ENCODE measurements at places on chromosomes 2 and 18. TPM values are rescaled to one million over a fixed set of nuclear protein-coding genes. Genes with fewer than 3 reads are reported as not detected.

DNA sequence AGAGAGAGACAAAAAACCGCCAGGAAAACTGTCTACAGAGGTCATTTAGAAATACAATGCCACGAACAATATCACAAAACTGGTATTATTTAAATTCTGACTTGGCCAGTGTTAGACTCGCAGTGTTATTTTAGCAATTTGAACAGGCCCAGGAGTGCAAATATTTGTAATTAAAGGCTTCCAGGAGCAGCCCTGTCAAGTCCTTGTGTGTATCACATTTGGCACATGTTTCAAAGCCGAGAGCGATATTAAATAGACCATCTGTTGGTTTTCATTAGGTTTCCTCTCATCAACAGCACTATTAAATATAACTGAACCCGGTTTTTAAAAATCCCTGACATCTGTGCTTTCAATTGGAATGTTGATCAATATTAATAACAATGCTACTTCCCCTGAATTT lies 656.9 kb downstream of the TSN start:
- H3K4me3 ChIP-seq, result no peak overlapping the region
- H3K27ac ChIP-seq, result no peak overlapping the region
- no peaks in the 10 kb centered on the region for H3K4me1 ChIP-seq
- DNase-seq, result no peak

- peaks cover 9% of the 10 kb centered on the region for H3K4me1 ChIP-seq
- no peak overlapping the region for H3K27ac ChIP-seq
- H3K27me3 ChIP-seq, result no peaks in the 10 kb centered on the region
- no peak for DNase-seq
These were observed 112.2 kb downstream of the ZFP36L2 start for GRCh38 chr2:43114210-43114609.

- no peak overlapping the region for H3K4me3 ChIP-seq
- no peaks in the 10 kb centered on the region for H3K4me1 ChIP-seq
- H3K27ac ChIP-seq, result peak overlapping the region; percentile 63
- no peaks in the 10 kb centered on the region for H3K27me3 ChIP-seq
These were observed 90.7 kb upstream of the CTDP1 start for GRCh38 chr18:79588636-79589481.

- no peaks in the 10 kb centered on the region for H3K27me3 ChIP-seq
- H3K36me3 ChIP-seq, result no peaks in the 10 kb centered on the region
- H3K4me1 ChIP-seq, result no peaks in the 10 kb centered on the region
These were observed 716.7 kb downstream of the DCDC2C start for GRCh38 chr2:4420032-4420431.

DNA sequence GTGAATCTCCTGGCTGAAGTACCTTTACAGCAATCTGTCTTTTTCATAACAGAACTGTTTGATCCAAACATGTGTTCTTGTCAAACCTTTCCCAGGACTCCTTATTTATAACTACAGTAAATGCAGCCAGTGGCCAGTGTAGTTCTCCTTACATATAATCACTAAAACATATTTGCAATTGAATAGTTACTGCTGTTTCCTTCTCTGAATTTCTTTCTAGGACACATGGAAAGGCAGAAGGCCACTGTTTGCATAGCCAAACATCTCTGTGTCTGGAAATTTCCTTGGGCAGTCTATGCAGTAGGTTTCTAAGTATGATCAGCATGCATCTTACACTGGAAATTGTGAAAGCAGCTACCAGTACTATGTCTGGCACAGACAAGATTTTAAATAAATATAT lies 57.4 kb upstream of the COL3A1 start:
- no peak overlapping the region for H3K4me3 ChIP-seq
- H3K4me1 ChIP-seq, result no peaks in the 10 kb centered on the region
- no peaks in the 10 kb centered on the region for H3K27me3 ChIP-seq
- H3K36me3 ChIP-seq, result no peaks in the 10 kb centered on the region
- no peak overlapping the region for H3K27ac ChIP-seq
- no peak for DNase-seq

DNA sequence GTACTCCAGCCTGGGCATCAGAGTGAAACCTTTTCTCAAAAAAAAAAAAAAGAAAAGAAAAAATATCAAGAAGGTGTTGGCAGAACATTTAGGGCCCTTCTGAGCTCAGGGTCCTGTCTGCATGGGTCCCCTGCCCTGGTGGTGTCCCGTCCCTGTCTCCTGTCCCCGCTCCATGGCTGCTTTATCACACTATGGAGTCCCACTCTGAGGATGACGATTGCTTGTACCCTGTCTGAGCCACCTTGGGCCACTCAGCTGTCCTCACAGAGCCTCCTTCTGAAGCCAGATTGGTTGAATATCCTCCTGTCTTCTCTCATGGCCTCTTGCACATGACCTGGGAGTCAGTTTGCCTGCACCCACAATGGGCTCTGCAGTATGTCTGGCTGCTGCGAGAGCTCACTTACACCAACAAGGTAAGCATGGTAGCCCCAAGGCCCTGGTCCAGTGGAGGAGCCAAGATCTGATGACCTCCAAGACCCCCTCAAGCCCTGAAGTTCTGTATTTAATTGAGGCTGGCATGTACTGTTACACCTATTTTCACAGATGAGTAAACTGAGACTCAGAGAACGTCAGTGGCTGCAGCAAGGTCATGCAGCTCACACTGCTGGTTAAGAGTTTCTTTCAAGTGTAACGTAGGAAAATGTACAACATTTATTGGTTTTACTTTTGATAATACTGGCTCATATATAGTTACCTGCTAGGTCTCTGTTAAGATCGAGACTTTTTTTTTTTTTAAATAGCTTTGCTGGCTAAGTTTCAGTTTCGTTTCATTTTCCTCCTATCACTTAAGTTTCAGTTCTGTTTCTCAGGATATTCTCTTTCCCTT lies 16.9 kb upstream of the ZCCHC2 start:
- H3K4me1 ChIP-seq, result no peaks in the 10 kb centered on the region
- no peaks in the 10 kb centered on the region for H3K27me3 ChIP-seq
- no peak for DNase-seq
- peak overlapping the region; percentile 75 for H3K27ac ChIP-seq
- peak overlapping the region; percentile 36 for H3K4me3 ChIP-seq

GRCh38 chr2:6694555-6694954 lies 171.2 kb downstream of the CMPK2 start:
- DNase-seq, result no peak
- H3K27me3 ChIP-seq, result no peaks in the 10 kb centered on the region
- H3K36me3 ChIP-seq, result no peaks in the 10 kb centered on the region
- no peak overlapping the region for H3K27ac ChIP-seq
- no peak overlapping the region for H3K4me3 ChIP-seq

- no peaks in the 10 kb centered on the region for H3K4me1 ChIP-seq
- no peak overlapping the region for H3K4me3 ChIP-seq
- no peak overlapping the region for H3K27ac ChIP-seq
- H3K36me3 ChIP-seq, result no peaks in the 10 kb centered on the region
- no peaks in the 10 kb centered on the region for H3K27me3 ChIP-seq
- DNase-seq, result no peak
These were observed 52.0 kb upstream of the LAMA1 start for GRCh38 chr18:7169601-7170000.

DNA sequence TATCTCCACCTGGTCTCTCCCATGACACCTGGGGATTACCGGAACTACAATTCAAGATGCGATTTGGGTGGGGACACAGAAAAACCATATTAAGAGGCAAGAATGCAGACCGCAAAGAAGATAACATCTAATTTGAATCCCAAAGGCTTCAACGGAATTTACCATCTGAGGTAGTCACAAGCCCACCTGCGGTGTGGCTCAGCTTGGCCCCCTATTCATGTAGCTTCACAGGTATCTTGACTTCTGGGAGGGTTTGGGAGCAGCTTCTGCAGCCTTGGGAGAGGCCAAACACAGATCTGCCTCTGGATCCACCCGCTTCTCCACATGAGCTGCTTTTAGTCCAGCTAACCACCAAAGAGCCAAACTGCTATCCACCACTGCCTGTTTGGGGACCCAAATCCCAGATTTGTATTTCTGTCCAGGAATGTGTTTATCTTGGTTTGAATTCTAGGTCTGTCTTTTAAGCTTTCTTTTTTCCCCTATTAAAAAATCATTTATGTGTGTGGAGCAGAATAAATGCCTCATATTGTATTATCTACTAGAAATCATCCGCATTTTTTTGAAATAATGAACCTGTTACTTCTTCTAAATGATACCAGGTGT lies 247.6 kb downstream of the DLGAP1 start:
- H3K27me3 ChIP-seq, result no peaks in the 10 kb centered on the region
- H3K4me1 ChIP-seq, result no peaks in the 10 kb centered on the region
- no peak for DNase-seq
- H3K4me3 ChIP-seq, result no peak overlapping the region
- no peak overlapping the region for H3K27ac ChIP-seq
- H3K36me3 ChIP-seq, result no peaks in the 10 kb centered on the region

DNA sequence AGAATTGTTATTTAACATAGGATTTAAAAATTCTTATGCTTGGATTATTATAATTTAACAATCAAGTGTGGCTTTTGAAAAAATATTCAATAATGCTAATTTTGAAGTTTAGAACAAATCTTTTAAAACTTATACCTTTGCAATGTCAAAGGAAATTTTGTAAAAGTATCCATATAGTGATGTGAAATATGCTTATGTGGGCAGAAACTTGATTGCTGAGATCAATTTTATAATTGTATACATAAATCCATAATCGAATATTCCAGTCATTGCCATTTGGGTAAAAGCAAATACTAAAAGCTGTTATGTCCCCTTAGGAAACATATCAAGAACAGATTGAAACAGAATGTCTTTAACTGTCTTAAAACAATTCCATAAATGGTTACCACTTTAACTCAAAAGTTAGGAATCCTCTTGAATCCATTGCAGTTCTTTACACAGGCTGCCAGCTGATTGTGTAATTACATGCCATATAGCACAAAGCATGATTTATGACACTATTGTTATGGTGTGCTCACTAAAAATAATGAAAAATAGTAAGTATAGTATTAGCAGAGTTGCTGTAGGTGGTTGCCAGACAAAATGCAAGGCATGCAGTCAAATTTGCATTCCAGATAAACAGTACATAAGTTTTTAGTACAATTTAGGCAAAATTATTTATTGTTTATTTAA lies 24.2 kb downstream of the PLCL1 start:
- no peak for DNase-seq
- H3K4me3 ChIP-seq, result no peak overlapping the region
- H3K36me3 ChIP-seq, result no peaks in the 10 kb centered on the region
- H3K27ac ChIP-seq, result no peak overlapping the region
- H3K4me1 ChIP-seq, result no peaks in the 10 kb centered on the region

- no peaks in the 10 kb centered on the region for H3K27me3 ChIP-seq
- peak; percentile 47 for DNase-seq
- H3K27ac ChIP-seq, result no peak overlapping the region
- peaks cover 5% of the 10 kb centered on the region for H3K4me1 ChIP-seq
- H3K36me3 ChIP-seq, result no peaks in the 10 kb centered on the region
These were observed 44.0 kb upstream of the RPL31 start for GRCh38 chr2:100957996-100958653.

DNA sequence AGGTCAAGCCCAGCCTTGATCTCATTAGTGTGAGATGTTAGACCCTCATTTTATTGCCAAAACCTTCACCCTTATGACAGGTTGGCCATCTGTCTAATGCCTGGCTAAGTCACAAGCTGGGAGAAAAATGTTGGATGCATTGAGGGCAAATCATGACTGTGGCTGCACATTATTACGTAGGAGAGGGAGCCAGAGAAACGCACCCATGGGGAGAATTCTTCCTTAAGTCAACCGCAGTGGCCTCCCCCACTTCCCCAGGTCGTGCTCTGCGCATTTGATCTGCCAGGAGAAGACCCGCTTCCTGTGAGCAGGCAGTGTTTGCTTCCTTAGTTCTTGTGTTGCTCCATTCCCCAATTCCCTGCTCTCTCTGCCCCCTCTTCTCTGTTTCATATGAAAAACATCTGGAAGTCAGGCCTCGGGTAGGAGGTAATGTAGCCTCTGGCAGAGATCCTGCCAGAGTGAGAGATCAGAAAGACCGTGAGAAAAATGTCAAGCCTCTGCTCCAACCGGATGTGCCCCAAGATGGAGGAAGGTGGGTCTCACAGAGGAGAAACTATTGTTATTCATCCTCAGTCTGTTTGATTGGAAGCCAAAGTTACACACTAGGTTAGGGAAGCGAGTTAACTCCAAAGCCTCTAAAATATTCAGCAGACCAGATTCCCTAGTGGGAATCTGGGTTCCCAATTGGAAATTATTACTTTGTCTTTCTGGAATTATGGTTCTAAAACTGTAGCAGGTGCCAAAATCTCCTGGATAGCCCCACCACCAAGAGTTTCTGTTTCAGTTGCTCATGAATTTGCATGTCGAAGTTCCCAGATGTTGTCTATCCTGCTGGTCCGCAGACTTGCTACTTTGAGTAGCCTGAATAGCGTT lies 144.3 kb upstream of the PELI1 start:
- H3K27me3 ChIP-seq, result no peaks in the 10 kb centered on the region
- no peak overlapping the region for H3K4me3 ChIP-seq
- peak; percentile 46 for DNase-seq
- H3K4me1 ChIP-seq, result peaks cover 7% of the 10 kb centered on the region

DNA sequence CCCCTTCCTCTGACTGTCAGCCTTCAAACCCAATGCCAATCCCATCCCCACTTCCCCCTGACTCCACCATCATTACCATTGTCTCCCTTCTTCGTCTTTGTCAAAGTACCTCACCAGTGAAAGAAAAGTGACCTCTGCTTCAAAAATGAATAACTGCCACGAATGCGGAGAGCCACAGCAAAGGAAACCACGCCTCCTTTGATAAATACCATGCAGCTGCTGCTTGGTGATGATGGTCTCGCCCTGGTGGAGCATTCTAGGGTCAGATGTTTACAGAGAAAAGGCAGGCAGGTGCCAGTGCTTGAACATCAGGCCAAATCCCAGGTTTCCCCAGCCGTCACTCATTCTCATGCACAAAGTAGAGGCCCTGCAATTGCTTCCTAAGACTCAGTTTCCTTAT lies 162.2 kb downstream of the BCL11A start:
- no peaks in the 10 kb centered on the region for H3K27me3 ChIP-seq
- no peaks in the 10 kb centered on the region for H3K4me1 ChIP-seq
- no peak overlapping the region for H3K27ac ChIP-seq
- no peaks in the 10 kb centered on the region for H3K36me3 ChIP-seq

GRCh38 chr2:161990741-161991140 lies 83.3 kb downstream of the DPP4 start:
- no peak for DNase-seq
- no peaks in the 10 kb centered on the region for H3K4me1 ChIP-seq
- H3K36me3 ChIP-seq, result no peaks in the 10 kb centered on the region
- H3K27me3 ChIP-seq, result no peaks in the 10 kb centered on the region

Gene MEP1B
- total RNA-seq, result not detected

Gene ADNP2
- total RNA-seq, result 8.7 TPM

Gene IL36G
- total RNA-seq, result not detected

Gene SEH1L
- 53.8 TPM for total RNA-seq

Gene GRB14
- 4.4 TPM for total RNA-seq

Gene CGREF1
- total RNA-seq, result 11.6 TPM

Gene AMER3
- not detected for total RNA-seq

Gene GAL3ST2
- total RNA-seq, result 0.21 TPM

Gene ANKRD30B
- not detected for total RNA-seq

Gene ACTG2
- total RNA-seq, result 309 TPM
